GM03348 (cell line): ENCODE measurements at places on chromosomes 2 and 18.
A peak's percentile ranks its signal among the peaks of the same experiment; 100 is the strongest.

DNA sequence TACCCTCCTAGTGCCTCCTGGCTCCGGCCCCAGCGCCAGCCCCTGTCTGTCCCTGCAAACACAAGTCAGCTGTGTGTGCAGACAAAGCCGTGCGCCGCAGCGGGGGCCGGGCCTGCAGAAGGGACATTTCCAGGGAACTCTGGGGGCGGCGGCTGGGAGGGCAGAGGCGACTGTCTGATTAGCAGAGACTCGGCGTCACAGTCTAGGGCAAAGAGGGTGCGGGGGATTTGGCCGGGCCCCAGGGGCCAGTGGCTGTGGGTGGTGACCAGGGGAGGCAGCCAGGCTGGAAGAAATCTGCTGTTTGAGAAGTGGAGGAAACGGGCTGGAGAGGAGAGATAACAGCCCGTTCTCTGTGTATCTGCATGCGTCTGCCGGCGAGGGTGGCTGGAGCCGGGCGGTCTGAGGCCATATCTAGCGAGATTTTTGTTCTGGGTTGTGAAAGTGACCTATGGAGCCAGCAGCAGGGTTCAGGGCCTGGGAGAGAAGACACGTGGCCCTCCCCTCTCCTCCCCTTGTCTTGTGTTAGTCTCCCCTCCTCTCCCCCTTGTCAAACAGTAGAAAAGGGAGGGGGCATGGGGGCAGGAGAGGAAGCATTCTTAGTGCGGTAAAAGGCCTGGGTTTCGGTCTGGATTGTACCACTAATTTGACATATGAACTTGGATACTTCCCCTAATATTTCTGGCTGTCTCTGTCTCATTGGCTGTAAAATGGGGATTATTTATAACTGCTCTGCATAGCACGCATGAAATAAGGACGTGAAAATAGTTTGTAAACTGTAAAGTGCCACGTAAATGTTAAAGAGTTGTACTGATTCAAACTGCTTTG, 169.4 kb downstream of the SMAD7 start:
- peak; percentile 78 for DNase-seq

DNA sequence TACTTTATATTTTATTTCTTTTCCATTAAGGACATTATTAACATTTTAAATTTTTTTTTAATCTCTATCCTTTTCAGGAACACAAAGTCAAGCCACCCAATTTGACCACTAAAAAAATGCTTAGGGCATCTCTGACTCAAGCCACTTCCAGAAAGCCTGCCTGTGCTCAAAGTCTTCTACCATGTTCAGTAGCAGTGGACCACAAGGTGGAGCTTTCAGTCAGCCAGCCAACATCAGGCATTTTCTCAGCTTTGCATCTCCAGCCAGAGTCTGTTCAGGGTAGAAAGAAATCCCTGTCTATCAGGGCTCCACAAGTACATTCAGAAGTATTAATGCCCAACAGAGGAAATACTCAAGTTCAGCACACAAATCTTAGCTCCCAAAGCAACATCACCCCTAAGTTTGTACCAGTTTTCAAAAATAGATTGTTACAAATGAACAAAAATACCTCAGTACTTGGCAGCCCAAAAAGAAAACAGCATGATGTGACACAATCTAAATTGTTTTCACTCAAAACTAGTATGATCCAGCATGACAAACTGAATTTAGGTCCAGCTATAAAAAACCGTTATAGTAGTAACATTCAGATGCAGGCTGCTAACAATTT, 37.6 kb downstream of the C18orf63 start:
- peak; percentile 55 for DNase-seq

DNA sequence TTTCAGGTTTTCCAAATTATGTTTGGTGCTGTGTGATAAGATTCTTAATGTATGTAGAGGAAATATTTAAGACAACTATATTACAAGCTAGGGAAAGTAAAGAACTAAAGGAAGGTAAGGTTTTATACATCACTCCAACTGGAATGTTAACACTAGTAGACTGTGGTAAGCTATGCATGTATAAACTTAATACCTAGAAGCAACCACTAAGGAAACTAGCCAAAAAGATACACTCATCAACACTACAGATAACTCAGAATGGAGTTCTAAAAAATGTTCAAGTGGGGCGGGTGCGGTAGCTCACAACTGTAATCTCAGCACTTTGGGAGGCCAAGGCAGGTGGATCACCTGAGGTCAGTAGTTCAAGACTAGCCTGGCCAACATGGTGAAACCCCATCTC, 37.8 kb upstream of the MALL start:
- DNase-seq = no peak

DNA sequence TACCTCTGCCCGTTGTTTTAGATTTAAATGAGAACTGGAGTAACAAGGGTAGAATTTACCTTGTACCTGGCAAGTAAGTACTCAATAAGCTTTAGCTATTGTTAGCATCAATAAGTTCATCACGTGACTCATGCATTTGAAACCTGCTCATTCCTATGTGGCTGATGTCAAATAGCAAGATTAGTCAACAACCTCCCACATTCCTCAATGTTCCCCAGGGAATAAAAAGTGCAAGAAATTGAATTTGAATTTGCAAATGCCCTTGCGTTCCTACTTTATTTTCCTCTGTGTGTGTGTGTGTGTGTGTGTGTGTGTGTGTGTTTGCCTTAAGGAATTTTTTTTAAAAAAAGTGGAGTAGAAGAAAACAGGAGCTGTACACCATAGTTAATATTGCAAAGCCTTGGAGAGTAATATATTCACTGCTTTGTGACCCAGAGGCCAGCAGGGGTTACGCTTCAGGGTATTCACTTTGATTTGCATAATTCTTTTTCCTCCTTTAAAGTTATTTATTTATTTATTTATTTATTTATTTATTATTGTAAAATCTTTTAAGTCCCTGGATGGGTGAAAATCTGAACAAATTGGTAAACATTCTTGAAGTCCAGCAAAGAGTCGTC, 43.9 kb upstream of the DNAH7 start:
- peak; percentile 70 for DNase-seq

GRCh38 chr2:236666646-236667204, 97.1 kb downstream of the ACKR3 start:
- no peak for DNase-seq

DNA sequence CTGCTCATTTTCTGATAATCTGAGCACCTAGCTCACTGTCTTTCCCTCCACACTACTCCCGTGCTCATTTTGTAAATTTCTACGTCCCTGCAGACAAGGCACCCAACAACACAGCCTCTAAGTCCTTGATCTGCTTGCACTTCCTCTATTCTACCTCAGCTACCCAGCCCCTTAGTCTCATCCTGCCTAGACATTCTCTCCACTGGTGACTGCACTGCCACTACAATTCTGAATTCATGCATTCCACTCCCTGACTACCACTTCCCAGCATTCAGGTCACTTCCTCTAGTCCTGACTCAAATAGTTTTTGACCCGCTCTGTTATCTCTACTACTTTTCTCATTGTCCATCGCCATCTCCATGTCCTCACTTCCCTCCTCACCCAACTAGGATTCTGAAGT, 155.7 kb downstream of the DYM start:
- DNase-seq = no peak

- peak; percentile 67 for DNase-seq
Observed at GRCh38 chr2:172806493-172806892, 70.8 kb downstream of the RAPGEF4 start.

GRCh38 chr18:74567822-74568221, 29.8 kb upstream of the ZNF407 start:
- DNase-seq = no peak

DNA sequence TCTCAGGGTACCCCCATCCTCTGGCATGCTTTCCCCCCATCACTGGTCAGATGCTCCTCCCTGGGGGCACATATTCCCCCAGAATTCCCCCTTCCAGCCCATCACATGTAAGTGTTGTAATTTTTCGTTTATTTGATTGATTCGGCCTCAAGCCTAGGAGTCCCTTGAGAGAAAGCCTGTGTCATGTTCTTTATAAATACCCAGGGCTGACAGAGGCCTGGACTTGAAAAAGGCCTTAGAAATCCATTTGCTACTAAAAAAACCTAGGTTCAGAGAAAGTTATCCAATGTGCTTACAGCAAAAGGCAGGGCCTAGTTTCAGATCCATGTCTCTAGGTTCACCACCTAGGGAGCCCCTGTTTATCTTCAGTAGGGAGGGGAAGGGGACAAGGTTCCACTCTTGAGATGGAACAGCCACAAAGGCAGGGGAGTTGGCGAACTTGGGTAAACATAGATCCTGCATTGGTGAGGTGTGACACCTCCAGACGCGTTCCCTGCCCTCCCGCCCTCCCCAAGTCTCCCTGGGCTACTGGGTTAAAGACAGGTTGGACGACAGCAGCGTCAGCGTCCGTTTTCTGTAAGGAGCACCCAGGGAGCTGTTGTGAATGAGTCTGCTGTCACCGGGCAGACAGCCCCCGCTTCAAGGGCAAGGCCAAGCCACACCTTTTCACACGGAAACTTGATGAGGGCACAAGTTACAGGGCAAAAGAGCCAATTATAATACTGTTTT, 147.8 kb downstream of the EN1 start:
- DNase-seq = no peak

DNA sequence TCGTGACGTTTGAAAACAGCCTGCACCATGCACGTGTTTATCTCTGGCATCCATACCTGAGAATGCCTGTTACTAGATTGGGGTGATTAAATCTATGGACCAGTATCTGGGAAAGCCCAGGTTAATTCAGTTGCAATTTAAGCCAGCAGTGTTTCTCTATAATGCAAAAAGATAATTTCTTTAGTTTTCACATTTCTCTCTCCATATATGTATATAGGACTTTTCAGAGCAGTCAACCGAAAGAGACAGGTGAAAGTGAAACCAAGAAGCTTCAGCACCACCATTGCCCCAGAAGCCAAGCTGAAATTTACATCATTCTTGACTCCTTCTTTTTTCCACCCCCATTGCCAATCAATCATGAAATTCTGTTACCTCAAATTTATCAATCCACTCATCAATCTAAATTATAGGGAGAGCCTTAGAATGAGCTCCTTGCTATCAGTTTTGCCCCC, 2.7 kb upstream of the LRP2 start:
- DNase-seq = no peak

DNA sequence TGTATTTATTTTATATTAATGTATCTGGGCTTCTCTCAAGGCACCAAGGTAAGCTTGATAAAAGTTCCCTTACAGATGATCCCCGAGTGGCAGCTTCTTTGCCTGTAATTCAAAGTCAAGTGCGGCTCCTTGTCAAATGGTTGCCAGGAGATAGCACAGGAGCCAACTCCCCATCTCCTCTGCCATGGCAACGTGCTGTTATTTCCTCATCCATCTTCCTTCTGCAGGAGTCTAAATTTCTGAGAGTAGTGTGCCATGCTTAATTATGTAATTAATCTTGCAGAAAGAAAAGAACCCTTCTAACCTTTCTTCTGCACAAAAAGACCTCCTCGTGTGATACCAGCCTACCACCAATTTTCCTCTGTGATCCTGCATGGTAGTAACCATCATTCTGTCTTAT, 46.2 kb upstream of the ACMSD start:
- DNase-seq = no peak

- DNase-seq = no peak
Observed at GRCh38 chr2:236550701-236551465, 18.7 kb upstream of the ACKR3 start.

GRCh38 chr2:162156149-162156548, 4.1 kb upstream of the GCG start:
- DNase-seq = no peak

DNA sequence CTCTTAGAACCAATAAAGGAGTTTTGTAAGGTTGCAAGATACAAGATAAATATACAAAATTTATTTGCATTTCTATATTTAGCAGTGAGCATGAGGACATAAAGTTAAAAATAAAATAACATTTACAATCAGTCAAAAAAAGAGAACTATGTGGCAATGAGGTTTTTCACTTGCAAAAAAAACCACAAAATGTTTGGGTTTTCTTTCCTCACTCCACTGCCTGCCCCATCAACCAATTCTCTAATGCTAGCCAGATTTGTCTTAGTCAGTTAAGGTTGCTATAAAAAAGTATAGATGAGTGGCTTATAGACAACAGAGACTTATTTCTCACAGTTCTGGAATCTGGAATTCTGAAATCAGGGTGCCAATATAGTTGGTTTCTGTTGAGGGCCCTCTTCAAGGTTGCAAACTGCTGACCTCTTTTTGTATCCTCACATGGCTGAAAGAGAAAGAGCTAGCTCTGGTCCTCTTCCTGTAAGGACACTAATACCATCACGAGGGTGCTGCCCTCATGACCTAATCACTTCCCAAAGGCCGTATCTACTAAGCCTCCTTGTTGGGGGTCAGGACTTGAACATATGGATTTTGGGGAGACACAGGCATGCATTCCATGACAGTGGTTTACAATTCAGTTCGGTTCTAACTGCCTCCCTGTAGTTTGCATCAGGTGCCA, 566.2 kb downstream of the GALR1 start:
- no peak for DNase-seq

DNA sequence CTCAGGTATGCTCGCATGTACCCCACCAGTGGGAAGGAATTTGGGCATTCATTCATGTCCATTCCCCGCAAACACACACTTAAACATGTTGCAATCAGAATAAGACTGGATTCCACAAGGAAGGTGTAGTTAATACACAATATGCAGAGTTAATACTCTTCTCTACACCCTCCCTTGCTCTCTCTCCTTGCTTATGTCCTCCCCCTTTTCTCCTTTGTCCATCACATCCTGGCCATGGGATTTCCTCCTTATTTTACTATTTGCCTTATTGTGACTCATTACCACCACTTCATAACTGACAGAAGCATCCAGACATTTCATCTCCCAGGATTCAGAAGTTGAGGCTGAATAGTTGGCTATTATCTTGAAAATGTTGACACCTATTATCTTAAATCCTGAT, 473.8 kb upstream of the SPHKAP start:
- no peak for DNase-seq
